Prostate gland (tissue), 2 donors: ENCODE measurements at places on chromosomes 3 and 15. TPM values are rescaled to one million over a fixed set of nuclear protein-coding genes. Genes with fewer than 3 reads are reported as not detected.

Gene GATM
- 254 TPM for total RNA-seq

Gene CCDC50
- 84.7 TPM for total RNA-seq

Gene LIPC
- total RNA-seq, result 0.14 TPM

Gene ZNF662
- total RNA-seq, result 15.5 TPM

Gene SMAD6
- total RNA-seq, result 14.8 TPM

GRCh38 chr3:79514069-79514468, 253.7 kb downstream of the ROBO1 start:
- no peak for DNase-seq

DNA sequence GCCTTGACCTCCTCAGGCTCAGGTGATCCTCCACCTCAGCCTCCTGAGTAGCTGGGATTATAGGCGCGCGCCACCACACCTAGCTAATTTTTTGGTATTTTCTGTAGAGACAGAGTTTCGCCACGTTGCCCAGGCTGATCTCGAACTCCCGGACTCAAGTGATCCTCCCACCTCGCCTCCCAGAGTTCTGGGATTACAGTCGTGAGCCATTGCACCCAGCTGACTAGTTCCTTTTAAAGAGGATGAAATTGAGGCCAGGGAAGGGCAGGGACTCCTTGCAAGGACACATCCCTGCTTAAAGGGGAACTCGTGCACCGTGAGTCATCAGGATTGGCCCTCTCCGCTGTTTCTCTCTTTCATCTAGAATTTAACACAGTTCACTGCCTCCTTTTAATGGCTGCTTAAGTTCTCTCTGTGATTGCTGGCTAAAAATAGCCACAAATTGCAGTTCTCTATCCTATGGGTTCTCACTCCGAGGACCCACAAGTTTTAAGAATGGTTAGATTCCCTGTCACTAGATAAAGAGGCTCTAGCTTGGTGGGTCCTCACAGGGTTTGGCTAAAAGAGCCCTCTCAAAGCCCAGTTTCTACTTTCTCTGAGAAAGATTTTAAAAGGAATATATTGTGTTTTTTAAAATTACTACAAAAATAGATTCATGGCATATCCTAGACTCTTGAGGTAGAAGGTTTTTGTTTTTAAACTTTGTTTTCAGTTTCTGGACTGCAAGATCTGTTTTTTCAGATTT, 1.4 kb downstream of the CRTAP start:
- DNase-seq, result peak; percentile 74

- no peak for DNase-seq
Measured at GRCh38 chr3:142356818-142357217, 91.0 kb downstream of the XRN1 start.

DNA sequence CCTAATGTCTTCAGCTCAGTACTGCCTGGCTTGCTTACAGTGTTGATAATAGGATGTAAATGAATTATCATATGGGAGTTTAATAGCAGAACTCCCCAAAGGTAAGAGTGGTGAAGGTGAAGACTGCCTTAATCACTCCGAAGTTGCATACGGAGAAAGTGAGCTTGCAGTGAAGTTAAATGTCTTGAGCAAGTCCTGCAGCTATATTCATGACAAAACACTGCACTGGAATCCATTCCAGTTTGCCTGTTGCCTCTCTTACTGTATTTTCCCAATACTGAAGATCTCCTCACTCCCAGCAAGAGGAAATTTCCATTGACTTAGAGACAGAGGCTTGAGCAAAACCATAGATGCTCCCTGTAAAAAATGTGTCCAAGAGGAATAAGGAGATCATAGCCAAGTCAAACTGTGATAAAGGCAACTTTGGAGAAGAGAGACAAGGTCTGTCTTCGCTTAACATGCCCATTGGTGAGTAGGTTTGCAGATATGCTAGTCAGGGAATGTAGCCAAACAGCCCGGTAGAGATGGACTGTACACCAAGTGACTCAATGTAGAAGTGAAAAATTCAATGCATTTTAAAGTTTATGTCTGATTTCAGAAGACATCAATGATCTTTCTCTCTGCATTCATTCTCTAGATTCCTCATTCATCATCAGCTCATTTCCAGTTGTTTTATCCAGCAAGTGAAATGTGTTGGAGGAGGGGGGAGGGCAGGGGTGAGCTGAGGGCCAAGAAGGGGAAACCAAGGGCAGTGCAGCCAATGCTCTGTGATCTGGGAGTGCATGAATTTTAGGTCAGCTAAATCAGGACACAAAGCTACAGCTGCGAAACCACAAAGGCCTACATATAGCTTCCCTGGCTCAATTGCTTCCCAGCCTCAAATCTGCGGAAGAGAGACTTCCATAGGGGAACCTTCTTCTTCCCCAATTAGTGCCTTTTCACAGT, 667.1 kb upstream of the NR2F2 start:
- DNase-seq, result no peak

DNA sequence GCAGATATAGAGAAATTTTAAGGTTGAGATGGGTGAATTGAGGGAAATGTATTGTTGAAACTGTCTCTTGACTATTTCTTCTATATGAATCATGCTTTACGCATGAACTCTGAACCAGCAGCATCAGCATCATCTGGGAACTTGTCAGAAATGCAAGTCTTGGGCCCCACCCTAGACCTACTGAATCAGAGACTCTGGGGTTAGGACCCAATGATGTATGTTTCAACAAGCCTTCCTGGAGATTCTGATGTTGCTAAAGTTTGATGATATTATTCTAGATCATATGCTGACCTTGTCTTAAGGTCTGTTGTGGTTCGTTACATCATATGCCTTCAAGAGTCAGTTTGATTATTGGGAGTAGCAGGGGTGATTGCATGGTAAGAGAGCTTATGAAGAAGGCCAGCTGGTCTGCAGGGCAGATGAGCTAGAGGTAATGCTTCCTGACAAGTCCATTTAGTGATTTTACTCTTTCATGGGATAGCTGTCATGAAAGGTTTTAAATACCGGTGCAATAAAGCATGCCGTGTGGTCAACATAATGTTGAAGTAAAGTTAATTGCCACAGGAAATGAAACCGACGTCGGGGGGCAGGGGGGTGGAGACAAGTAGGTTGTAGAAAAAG, 152.4 kb upstream of the MRPL3 start:
- DNase-seq, result no peak

GRCh38 chr3:47273564-47273963, 9.0 kb downstream of the KIF9 start:
- DNase-seq, result no peak

DNA sequence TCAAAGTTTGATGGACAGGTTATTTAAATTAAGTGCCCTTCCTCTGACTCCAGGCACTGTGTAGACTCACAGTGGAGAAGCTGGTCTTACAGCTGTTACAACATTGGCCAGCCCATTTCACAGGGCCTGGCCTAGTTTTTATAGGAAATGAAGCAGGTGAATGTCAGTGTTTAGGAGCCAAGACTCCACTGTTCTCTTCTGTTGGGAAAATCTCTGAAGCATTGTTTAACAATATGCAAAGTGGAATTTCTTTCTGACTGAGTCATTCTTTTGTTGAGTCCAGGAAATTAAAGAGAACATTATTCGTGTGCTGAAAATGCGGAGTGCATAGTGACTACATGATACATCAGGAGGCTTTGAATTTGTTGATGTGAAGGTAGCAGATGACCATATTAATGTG, 64.7 kb downstream of the ARRDC4 start:
- no peak for DNase-seq

- no peak for DNase-seq
Measured at GRCh38 chr3:60847791-60848190, 403.5 kb downstream of the FHIT start.

DNA sequence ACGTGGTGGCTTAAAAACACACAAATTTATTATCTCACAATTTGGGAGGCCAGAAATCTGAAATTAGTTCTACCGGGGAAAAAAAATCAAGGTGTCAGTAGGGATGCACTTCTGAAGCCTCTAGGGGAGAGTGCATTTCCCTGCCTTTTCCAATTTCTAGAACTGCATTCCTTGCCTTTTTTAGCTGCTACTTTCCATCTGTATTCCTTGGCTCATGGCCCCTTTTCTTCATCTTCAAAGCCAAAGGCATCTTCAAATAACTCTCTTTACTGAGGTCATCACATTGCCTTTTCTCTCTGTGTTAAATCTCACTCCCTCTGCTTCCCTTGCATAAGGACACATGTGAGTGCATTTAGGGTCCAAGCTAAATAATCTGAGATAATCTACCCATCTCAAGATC, 69.5 kb upstream of the NEO1 start:
- DNase-seq, result no peak

- no peak for DNase-seq
Measured at GRCh38 chr3:116618930-116619329, 90.6 kb upstream of the TUSC7 start.

DNA sequence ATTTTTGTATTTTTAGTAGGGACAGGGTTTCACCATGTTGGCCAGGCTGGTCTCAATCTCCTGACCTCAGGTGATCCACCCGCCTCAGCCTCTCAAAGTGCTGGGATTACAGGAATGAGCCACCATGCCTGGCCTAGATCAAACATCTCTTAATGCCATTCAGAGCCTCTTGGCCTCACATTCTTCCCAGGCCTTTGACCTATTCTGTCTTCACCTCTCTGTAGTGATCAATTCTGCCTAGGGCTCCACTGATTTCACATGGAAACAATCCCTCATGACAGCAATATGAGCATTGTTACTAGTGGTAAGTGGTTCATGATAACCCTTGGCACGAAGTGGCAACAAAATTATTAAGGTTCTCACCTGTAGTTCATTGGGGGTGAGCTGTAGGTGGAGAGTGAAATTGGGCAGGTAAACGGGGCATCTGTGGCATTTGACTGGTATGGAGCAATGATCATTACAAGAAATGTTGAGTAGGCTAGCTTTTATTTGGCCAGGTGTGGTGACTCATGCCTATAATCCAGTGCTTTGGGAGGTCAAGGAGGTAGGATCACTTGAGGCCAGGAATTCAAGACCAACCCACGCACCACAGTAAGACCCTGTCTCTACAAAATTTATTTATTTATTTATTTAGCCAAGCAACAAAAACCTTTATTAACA, 4.8 kb upstream of the ARPIN start:
- no peak for DNase-seq

- DNase-seq, result no peak
Measured at GRCh38 chr3:194352667-194353246, 1.6 kb upstream of the CPN2 start.

GRCh38 chr3:185527364-185527763, 25.0 kb downstream of the LIPH start:
- no peak for DNase-seq

- DNase-seq, result no peak
Measured at GRCh38 chr3:4083225-4084015, 219.7 kb upstream of the SETMAR start.

- no peak for DNase-seq
Measured at GRCh38 chr3:13282986-13283876, 136.9 kb downstream of the NUP210 start.

GRCh38 chr3:82654708-82655107, 893.3 kb upstream of the GBE1 start:
- DNase-seq, result no peak

DNA sequence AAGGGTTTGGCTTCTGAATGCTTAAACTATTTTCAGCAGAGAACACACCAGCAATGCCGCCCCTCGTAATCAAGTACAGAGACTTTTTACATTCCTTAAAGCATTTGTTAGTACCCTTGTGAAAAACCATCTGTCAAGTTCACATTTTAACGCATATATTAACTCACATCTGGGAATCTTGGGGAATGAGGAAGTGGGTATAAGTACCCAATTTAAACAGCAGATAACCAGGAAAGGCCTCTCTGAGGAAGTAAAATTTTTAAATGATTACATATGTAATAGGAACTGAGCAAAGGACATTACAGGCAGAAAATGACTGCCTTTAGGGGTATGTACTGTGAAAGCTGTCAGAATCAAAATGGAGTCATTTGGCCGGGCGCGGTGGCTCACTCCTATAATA, 12.8 kb upstream of the CFAP44 start:
- no peak for DNase-seq

DNA sequence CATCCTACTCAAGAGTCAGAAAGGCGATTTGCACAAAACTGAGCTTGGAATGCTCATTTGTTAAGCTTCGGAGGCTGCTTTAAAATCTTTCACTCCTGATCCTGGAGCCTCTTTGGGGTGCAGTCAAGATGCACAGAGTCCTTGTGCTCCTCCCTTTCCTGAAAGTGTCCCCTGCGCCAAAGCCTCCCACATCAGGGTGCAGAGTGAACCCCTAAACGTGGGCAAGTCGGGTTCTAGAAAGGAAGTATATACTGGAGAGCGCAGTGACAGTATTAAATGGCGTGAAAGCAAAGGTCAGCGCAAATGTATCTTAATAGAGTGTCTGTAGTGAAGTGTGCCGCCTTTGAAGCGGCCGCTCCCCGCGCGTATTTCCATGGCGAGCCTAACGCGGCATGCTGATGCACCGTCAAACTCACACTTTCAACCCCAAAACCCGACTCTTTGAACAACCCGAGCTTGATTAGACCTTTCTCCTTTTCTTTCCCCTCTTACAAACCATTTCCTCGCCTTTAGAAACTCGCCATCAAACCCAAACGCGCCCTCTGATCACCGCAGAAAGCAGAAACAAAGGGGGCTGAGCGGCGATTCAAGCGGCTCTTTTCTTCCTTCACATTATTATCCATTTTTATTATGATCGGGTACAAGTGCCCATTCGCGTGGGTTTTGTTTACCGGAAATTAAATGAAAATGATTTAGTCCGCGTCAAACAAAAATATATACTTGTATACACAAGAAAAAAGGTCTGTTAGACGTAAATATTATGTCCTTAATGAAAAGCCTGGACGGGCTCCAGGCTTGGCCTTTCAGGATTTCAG, 18.3 kb downstream of the ZIC4 start:
- no peak for DNase-seq

DNA sequence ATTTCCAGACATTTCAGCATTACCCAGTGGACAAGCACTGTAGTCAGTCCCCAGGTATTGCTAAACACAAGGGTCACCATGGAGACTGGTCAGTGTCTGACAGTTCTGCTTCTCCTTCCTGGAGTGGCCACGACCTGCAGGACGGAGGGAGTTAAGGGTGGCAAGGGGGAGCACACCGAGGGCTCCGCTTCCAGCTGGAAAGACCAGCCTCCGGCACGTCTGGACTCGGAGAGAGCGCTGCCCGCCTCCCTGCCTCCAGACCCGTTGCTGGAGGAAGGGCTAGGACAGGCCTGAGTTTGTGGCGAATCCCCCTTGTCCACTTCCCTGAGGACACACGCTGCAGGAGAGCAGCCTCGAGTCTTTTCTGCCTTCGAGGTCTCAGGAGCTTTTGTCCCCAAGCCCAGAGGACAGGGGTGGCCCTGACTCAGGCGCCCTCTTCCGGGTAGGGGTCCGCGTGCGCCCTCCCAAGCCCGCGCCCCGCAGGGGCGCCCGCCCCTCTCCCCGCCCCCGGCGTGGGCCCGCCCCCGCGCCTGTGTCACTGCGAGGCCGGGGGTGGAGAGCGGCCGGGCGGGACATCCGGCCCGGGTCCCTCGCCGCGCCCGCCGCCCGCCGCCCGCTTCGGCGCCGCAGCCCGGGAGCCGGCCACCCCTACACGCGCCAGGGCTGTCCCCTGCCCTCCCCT, at the start of gene CHST14:
Gene CHST14, plus strand, starts transcription at position 562 of the 682 bp plus-strand sequence. CDS start 230 bp downstream, outside the sequence.
- peak; percentile 31 for DNase-seq

GRCh38 chr3:183572935-183573334, 17.4 kb upstream of the KLHL6 start:
- no peak for DNase-seq

GRCh38 chr3:40597441-40597840, 72.7 kb downstream of the ZNF621 start:
- DNase-seq, result no peak
